AG10803 (cell line): ENCODE measurements at places on chromosomes 3 and 15.
A peak's percentile ranks its signal among the peaks of the same experiment; 100 is the strongest.

GRCh38 chr3:195066441-195066841 is 204.5 kb downstream of the XXYLT1 start:
- DNase-seq: no peak

GRCh38 chr3:44952689-44953088 is 23.3 kb downstream of the ZDHHC3 start:
- DNase-seq: no peak

DNA sequence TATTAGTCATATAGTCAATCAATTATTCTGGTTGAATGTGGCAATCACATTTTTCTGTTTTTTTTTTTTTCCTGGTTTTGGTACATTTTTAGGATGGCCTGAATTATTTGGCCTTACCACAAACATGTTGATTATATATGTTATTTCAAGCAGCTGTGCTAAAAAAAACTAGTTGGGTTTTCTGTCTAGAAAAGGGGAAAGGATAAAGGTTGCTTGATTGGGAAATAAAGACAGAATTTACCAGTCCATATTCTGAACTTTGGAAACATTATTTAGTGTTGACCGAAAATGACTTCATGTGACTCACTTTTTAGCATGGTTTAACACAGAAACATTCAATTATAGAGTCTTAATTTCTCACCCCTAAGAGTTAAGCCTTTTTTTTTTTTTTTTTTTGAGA is 8.1 kb downstream of the MORF4L1 start:
- peak; percentile 75 for DNase-seq

DNA sequence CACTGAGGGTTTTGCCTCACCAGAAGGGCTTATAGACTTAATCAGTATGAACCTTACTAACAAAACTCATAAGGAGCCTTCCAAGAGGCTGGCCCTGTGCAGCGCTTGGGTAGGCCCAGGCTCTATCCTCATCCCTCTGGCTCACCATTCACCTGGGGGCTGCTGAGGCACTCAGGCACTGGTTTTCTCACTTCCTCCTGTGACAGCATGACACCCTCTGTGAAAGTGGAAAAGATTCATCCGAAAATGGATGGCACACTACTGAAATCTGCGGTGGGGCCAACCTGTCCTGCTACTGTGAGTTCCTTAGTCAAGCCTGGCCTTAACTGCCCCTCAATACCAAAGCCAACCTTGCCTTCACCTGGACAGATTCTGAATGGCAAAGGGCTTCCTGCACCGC is 41.3 kb downstream of the PSMD6 start:
- DNase-seq: no peak
